ENCODE measurements at places on chromosomes 7 and 10. TPM values are rescaled to one million over a fixed set of nuclear protein-coding genes. Genes with fewer than 3 reads are reported as not detected.

GRCh38 chr10:78768876-78769275, 299.9 kb upstream of the ZMIZ1 start:
- DNase-seq = no peak

GRCh38 chr10:99370993-99371392, 41.8 kb downstream of the CNNM1 start:
- DNase-seq = peak; percentile 18

DNA sequence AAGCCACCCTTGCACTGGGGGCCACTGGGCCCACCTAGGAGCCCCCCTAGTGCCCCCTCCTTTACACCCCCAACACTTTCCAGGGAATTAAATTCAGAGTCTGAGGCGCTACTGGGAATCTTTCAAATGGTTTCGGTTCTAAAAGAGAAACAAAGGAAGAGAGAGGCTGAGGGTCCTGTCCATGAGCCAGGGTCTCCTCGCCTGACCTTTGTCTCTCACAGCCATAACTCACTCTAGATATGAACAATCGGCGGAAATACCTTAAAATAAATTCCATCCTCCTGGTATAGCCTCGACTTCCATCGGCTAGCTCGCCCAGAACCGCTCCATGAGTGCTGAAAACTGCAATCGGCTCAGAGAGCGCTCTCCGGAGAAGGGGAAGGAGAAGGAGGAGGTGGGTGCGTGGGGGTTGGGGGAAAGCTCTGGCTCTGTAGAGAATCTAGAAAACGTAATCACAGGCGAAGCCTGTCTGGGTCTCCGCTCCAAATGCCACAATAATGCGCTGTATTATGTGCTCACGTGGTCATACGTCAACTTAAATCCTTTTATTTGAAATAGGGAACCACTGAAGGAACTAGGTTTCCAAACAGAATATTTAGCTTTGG, 12.6 kb downstream of the HOXA4 start:
- no peak for DNase-seq

HOXA4 gene
- 0.68 TPM for total RNA-seq

PIP gene
- total RNA-seq = not detected

GRCh38 chr7:83466956-83467355, 182.0 kb downstream of the SEMA3E start:
- DNase-seq = no peak

ELAPOR2 gene
- 42.2 TPM for total RNA-seq
